COLO829 (cell line): ENCODE measurements at places on chromosomes 5 and 9.

- DNase-seq, result no peak
These were observed 192.7 kb upstream of the NR4A3 start for GRCh38 chr9:99628849-99629620.

- DNase-seq, result no peak
These were observed 5.5 kb downstream of the EXOSC2 start for GRCh38 chr9:130699047-130699446.

DNA sequence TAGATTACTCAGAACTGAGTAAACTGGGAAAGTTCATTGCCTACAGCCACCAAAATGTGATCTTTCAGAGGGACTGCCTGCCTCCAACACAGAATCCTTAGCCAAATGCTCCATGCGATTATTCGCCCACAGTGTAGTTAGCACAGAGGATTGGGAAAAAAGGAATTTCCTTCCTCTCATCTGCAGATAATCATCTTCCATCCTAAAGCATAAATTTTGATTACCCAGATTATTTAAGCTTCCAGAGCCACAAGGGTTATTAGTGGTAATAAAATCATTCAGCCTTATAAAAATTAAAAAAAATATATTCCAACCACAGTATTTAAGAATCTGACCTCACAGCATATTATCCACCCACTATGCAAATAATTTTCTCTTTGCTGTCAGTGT is 285.3 kb upstream of the GRAMD2B start:
- no peak for DNase-seq

DNA sequence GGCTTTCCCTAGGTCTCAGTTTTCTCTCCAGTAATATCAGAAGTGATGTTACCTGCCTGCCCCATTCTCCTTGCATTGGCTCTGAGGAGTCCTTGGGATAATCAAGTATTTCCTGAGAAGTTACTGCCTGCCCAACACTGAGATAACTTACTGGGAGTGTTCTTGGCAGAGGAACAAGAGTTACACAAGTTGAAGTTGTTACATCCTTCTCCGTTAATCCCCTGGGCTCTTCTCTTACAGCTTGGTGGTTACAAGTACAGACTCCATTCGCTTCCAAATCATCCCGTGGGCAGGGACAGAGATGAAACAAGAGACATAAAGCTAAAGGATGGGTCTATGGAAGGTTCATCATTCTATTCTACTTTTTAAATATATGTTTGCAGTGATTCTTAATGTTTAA is 74.1 kb upstream of the SAP30L start:
- DNase-seq, result no peak

- DNase-seq, result no peak
These were observed 12.1 kb upstream of the DIPK1B start for GRCh38 chr9:136700304-136700703.

GRCh38 chr9:129227843-129228189 is 49.8 kb upstream of the IER5L start:
- no peak for DNase-seq
